ENCODE measurements at places on chromosomes 12 and 14. TPM values are rescaled to one million over a fixed set of nuclear protein-coding genes. Genes with fewer than 3 reads are reported as not detected.

DNA sequence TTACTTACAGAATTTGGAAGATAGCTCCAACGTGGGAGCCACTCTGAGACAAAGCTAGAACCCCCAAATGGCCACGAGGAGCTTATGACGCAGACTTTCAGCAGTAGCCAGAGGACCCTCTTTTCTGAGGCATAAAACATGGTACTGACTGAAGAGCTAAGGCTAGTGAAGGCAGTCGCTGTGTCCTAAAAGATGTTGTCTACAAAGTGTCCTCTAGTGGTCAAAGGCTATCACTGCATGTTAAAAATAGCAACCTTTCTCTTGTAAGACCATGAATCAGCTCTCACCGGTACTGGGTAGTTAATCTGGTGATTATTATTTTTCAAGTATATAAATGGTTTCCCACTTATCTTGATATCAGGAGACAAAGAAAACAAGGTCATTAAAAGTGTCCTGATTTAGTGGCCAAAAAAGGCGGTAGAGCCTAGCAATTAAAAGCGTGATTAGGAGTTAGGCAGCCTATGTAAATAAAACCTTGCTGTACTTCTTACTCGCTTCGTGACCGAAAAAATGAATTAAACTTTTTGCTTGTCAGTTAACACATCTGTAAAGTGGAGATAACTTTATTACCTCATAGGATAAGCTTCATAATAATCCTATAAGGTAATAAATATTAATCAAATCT lies 47.0 kb upstream of the LGR5 start:
- peak; percentile 73 for DNase-seq

The TMPRSS12 gene
- not detected for polyA plus RNA-seq

DNA sequence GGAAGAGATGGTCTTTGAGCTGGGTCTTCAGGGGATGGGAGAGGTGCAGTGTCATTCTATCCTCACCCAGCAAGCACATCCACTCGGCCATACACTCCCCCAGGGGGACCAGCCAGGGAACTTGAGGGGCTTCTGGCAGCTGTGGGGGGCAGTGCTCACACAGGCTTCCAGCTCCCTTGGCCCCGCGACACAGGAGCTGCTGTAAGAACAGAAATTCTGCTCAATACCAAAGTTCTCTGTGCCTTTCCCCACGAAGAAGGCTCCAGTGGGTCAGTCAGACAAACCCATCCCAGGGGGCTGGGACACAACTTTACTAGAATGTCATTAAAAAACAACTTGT lies 289.1 kb upstream of the RTL1 start:
- DNase-seq = no peak

The SCNN1A gene
- polyA plus RNA-seq = 86.6 TPM

The TGM1 gene
- 9.8 TPM for polyA plus RNA-seq

The RNASE1 gene
- 1,326 TPM for polyA plus RNA-seq

DNA sequence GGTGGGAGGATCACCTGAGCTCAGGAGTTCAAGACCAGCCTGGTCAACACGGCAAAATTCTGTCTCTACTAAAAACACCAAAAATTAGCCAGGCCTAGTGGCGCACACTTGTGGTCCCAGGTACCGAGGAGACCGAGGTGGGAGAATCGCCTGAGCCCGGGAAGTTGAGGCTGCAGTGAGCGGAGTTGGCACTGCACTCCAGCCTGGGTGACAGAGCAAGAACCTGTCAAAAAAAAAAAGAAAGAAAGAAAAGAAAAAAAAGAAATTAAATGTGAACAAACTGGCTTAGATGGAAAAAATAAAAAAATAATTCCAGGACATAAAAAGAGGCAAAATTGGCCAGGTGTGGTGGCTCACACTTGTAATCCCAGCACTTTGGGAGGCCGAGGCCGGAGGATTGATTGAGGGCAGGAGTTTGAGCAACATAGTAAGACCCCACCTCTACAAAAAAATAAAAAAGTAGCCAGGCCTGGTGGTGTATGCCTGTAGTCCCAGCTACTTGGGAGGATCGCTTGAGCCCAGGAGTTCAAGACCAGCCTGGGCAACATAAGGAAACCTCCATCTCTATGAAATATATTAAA lies 3.5 kb downstream of the TMEM119 start:
- DNase-seq = no peak

- DNase-seq = no peak
Measured at GRCh38 chr12:103530307-103531066, 34.7 kb upstream of the C12orf42 start.

The IAPP gene
- 0.01 TPM for polyA plus RNA-seq

DNA sequence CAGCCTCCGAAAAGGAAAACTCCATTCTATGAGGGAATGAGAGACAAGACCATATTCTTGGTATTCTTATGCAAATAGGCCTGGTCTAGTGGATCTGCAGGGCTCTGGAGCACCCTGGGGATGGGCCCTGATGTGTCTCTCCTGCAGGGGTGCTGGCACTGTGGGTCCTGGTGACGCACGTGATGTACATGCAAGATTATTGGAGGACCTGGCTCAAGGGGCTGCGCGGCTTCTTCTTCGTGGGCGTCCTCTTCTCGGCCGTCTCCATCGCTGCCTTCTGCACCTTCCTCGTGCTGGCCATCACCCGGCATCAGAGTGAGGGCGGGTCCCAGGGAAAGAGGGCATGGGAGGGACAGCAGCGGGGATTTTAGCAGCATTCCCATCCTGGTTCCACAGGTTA lies 5.8 kb downstream of the SLC48A1 start:
- DNase-seq = no peak

DNA sequence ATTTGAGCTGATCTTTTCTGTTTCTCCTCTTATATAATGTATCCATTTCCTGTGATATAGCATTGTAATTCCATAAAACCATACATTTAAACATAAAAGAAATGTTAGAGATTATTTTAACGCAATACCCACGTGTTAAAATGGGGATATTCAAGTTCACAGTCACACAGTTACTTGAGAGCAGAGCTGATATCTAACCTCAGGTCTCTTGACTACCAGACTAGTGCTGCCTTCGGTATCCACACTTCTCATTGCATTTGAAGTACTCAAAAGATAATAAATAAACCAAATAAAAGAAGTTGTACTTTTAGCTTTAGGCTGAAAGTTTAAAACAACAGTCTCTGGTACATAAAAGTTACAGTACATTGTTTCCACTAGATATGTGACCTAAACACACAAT lies 2.9 kb downstream of the CLECL1 start:
- no peak for DNase-seq

The CCDC196 gene
- not detected for polyA plus RNA-seq
